Stimulated activated CD8-positive, alpha-beta memory T cell treated with anti-CD3 and anti-CD28 coated beads, Interleukin-4, amount 100 ng/mL, for 1 hour (primary cell): ENCODE measurements at places on chromosomes 3 and 15.
A peak's percentile ranks its signal among the peaks of the same experiment; 100 is the strongest.

DNA sequence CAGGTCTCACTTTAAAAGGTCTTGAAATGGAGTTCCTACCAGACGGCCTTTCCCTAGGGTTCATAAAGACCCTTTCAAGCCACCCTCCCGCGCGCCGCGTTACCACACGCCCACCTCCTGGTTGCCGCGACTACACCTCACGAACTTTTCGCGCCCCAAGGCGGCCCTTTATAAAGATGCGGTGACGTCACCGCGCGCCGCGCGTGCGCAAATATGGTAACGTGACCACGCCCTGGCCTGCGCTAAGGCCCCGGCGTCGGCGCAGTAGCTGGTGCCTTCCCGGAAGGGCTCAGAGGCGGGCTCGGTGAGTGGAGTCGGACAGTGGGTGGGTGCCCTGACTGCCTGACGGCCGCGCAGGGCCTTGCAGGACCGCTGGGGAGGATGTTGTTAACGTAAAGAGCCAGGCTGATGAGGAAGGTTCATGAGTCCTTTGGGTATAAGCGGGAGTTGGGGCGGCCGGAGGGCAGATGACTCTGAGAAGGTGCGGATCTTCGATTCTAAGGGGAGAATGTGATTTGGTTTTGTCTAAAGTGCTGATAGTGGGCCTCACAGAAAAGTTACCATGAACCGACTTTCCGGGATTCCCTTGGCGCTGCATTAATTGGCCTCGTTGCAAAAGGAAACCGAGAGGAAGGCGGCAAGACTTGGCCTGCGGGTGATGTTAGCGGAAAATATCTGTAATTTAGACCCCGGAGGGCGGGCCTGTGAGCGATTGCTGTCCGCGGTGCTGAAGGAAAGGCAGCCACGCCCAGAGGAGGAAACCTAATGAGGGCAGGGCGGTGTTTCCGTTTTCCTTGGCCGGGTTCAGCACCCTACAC lies 54.4 kb downstream of the FEZF2 start:
- peak; percentile 15 for DNase-seq

GRCh38 chr15:96353930-96354730 lies 23.6 kb downstream of the NR2F2 start:
- no peak for DNase-seq

DNA sequence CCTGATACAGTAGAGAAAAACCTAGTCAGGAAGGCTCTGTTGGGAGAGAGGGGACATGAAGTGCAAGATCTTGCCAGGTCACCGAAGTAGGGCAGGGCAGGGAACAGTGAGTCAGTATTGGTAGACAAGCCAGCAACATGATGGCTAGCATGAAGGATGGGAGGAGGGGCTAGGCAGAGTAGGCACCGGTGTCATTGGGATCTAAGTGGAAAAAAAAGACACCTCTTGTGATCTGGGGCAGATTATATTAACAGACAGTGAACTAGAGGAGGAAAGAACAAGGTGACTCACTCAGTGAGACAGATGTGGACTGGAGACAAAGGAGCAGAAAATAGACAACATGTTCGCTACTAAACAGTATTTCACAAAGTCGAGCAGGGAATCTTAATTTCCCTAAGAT lies 149.2 kb upstream of the SLC24A5 start:
- DNase-seq, result no peak

DNA sequence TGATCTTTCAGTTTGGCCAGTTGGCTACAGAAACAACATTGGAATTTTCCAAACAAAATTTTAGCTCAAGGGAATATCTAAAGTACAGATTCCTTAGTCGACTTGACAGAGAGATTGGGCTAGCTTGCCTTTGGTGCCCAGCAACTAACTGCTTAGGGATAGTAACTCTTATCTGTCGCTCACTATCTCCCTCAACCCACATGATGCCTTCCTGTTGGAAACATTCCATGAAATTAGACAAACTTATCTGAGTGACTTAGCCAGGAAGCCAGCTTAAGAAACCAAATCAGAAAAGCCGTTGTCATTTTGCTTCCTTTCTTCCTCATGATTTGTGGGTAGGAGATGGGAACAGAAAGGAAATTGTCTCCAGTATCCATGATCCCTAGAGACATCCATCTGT lies 791.2 kb downstream of the AGBL1 start:
- no peak for DNase-seq
